ENCODE measurements at places on chromosomes 12 and 14. TPM values are rescaled to one million over a fixed set of nuclear protein-coding genes. Genes with fewer than 3 reads are reported as not detected.

CAPZA3 gene
- total RNA-seq = not detected

ADAM20 gene
- total RNA-seq = not detected

GLI1 gene
- 1.4 TPM for total RNA-seq

CLEC4D gene
- not detected for total RNA-seq

PLCZ1 gene
- total RNA-seq = not detected

TMEM119 gene
- 7.2 TPM for total RNA-seq

CLEC9A gene
- total RNA-seq = not detected

PTHLH gene
- total RNA-seq = not detected

RBM19 gene
- 21.1 TPM for total RNA-seq

PTGDR gene
- total RNA-seq = not detected

PLEK2 gene
- 11.9 TPM for total RNA-seq

SPTB gene
- under 0.01 TPM for total RNA-seq

TMCC3 gene
- 0.86 TPM for total RNA-seq

DMAC2L gene
- total RNA-seq = 6.7 TPM

ACVR1B gene
- 6.6 TPM for total RNA-seq

RD3L gene
- total RNA-seq = not detected

C12orf60 gene
- total RNA-seq = 1.9 TPM

CBLN3 gene
- 2.8 TPM for total RNA-seq

TRIM9 gene
- total RNA-seq = under 0.01 TPM

GLIPR1L2 gene
- total RNA-seq = 0.18 TPM

HOXC11 gene
- total RNA-seq = 1.2 TPM

SOX5 gene
- total RNA-seq = 6.2 TPM

TRHDE gene
- 22.0 TPM for total RNA-seq

ETFBKMT gene
- total RNA-seq = 2.6 TPM

MYL6B gene
- total RNA-seq = 126 TPM

SPIC gene
- total RNA-seq = not detected

PMEL gene
- total RNA-seq = 0.58 TPM

EFS gene
- 10.5 TPM for total RNA-seq

TEDC1 gene
- total RNA-seq = 9.6 TPM

OR4K17 gene
- total RNA-seq = not detected

CELA1 gene
- not detected for total RNA-seq

TMEM30B gene
- not detected for total RNA-seq

DTD2 gene
- 26.5 TPM for total RNA-seq

SYNE3 gene
- total RNA-seq = 4.6 TPM

C3AR1 gene
- total RNA-seq = 0.53 TPM

FAM90A1 gene
- under 0.01 TPM for total RNA-seq

ANKRD13A gene
- 93.4 TPM for total RNA-seq

CNTN1 gene
- total RNA-seq = under 0.01 TPM

CHGA gene
- total RNA-seq = not detected

ZDHHC22 gene
- not detected for total RNA-seq

ART4 gene
- total RNA-seq = not detected

KRT72 gene
- not detected for total RNA-seq

BEGAIN gene
- 1.1 TPM for total RNA-seq

MYL2 gene
- total RNA-seq = not detected

IRF2BPL gene
- total RNA-seq = 34.6 TPM

TRMT61A gene
- 7.8 TPM for total RNA-seq

PMCH gene
- total RNA-seq = not detected

NEUROD4 gene
- not detected for total RNA-seq

TAS2R13 gene
- not detected for total RNA-seq

SERPINA10 gene
- not detected for total RNA-seq

ALG10B gene
- total RNA-seq = 1.6 TPM

PPM1H gene
- not detected for total RNA-seq

C12orf50 gene
- total RNA-seq = not detected

CATSPERB gene
- under 0.01 TPM for total RNA-seq
